ENCODE measurements at places on chromosomes 7 and 10.

DNA sequence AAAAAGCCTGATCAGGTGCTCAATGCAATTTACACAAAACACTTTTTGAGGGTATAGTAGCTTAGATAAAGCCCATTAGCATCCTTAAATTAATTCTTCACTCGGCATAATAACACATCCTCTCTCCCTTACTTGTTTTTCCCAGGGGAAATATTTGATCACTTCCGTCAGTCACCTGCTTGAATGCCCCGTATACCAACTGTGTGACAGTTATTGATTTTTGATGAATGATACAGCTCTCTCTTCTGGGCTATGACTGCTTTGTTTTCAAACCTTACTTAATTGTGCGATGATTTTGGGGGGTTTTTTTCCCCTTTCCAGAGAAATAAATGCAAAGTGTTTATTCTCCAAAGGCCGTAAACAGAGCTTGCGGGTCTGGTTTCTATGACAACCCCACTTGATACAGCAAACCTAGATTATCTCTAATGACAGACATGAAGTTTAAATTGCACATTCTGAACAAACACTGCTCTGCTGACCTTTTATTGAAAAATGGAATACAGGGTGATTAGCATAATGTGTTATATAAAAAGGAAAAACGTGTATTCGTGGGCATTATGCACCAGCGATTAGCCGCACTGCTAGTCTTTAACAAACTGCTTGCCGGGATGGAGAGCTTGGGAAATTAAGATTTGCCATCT, 78.4 kb upstream of the NANOS1 start:
- DNase-seq, result no peak

GRCh38 chr7:2040893-2041270, 191.9 kb downstream of the MAD1L1 start:
- DNase-seq, result no peak

DNA sequence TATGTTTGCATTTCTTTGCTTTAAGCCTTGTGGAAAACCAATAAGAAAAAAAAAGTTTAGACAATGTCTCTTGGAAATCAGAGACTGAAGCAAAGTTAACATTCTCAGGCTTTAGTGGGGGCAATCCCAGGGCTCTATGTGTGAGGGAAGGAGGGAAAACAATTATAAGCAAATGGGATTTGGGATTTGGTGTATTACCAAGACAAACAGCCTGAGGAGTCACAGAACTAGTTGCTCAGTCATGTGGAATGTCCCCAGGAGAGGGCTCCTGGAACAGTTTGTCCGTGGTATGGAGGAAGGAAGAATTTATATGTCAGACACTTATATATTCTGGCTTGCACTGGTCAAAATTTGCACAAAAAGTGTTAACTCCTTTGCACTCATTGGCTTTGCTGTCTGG, 562.9 kb upstream of the TPK1 start:
- DNase-seq, result no peak

DNA sequence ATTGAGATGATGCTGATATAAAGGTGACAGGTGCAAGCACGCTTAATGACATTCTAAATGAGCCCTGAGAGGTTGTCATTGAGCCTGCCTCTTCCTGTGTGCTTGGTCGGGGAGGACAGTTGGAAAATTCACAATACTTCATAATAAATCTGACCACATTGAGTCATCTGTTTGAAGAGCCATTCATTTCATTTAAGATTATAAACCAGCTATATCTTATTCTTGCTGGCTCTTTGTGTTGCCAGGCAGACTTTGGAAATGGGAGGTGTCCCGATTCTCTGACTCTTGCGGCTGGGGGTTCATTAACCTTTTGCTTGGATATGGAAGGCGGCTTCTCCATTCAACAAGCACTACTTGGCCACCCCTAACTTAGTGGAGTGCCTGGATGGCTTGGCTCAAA, 198.2 kb downstream of the FANK1 start:
- DNase-seq, result no peak

- DNase-seq, result no peak
Observed at GRCh38 chr7:31093282-31093681, 41.2 kb downstream of the ADCYAP1R1 start.

- DNase-seq, result no peak
Observed at GRCh38 chr7:27933671-27934565, 194.0 kb downstream of the TAX1BP1 start.

- no peak for DNase-seq
Observed at GRCh38 chr7:4790078-4790465, 14.6 kb downstream of the AP5Z1 start.

GRCh38 chr10:116237260-116237659, 35.7 kb downstream of the GFRA1 start:
- DNase-seq, result no peak

DNA sequence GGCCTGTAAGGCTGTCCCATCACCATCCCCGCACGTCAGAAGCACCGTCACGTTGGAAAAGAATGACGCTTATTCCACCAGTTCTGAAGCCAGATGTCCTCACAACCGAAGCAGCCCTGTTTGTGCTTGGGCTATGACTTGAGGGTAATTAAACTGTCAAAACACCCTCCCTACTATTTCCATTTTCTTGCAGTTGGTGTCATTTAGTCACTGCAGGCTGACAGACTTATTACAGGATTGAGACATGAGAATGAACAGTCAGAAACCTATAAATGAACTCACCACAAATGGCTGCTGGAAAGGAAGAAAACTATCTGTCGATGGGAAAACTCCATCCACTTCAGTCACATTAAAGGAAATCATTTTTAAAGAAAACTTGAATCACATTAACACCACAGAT, 85.3 kb downstream of the VOPP1 start:
- no peak for DNase-seq

DNA sequence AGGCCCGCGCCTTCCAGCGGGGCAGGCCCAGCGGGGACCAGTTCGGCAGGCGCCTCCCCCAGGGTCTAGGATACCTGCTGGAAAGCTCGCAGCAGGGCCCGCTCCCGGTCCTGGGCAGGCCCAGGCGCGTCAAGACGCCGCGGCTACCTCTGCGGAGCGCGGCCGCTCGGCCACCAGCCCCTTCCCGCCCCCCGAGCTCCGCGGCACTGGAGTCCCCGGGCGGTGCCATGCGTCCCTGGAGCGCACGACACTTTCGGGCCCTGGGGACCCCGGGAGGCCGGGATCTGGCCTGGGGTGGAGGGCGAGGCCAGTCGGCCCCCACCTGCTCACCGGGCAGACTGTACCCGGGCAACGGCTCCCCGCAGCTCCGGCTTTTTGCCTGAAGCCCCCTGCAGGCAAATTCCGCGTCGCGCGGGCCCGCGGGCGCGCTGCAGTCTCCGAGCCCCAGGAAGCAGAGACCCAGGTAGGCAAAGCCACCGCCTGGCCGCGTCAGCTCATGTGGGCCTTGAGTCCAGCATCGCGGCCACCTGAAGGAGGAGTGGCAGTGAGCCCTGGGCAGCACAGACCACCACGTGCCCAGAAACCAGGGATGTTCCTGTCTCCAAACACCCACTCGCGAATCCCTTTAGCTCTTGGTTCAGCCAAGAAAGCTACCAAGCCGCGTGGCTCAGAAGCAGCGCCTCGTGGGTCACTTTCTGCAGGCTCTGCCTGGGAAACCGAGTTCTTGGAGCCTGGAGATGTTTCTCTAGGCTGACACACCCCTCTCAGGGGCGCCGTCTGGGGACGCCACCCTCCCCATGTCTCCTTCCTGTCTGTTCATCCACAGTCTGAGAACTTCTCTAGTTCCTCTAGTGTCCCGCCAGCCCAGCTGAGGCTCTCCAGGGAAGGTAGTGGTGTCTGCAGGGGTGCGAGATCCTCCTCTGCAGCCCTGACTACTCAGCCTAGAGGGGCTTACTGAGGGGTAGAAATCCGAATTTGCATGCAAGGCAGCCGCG, 46.1 kb upstream of the APBB1IP start:
- no peak for DNase-seq

GRCh38 chr7:77786741-77787140, 11.5 kb downstream of the TMEM60 start:
- DNase-seq, result no peak

- no peak for DNase-seq
Observed at GRCh38 chr7:116782177-116782711, 80.1 kb upstream of the CAPZA2 start.

DNA sequence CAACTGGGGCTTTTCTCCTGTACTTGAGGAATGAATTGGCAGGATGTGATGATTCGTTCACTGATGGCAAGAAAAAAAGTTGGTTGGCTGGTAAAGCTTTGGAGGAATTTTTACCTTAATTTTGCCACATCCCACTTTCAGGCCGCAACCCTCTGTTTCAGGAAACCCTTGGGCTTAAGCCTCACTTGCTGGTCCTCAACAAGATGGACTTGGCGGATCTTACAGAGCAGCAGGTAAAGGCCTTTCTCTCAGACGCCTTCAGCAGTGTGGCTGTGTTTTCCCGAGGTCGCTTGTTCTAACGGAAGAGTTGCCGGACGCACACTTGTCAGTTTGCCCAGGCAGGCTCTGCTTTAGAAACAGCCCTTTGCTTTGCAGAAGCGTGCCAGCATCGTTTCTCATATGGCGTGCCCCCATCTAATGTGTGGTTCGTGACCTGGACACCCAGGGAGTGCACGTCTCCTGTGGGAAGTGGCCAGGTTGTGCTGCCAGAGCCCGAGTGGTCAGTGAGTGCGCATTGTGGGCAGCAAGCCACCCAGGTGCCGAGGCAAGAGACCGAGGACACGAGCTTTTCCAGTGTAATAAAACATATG, 2.2 kb downstream of the MTG1 start:
- no peak for DNase-seq

- DNase-seq, result peak; percentile 14
Observed at GRCh38 chr7:34190299-34190698, 285.0 kb downstream of the BMPER start.

DNA sequence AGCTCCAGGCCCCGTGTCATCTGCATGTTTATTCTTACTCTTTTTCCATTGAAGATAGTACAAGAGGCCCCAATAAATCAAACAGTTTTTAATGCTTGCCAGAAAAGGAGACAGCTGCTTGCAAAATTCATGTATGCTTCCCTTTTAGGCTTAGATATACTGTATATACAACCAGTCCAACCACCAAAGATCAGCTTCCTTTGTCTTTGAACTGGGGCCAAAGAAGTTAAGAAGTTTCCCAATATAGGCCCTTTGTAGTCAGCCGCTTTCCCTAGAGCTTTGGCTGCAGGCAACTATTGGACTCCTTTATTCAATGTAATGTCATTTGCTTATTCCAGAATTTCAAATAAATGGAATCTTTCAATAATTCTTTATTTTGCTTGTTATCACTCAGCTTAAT, 1395.0 kb downstream of the GATA3 start:
- no peak for DNase-seq

- no peak for DNase-seq
Observed at GRCh38 chr7:49479936-49480544, 293.4 kb upstream of the VWC2 start.

DNA sequence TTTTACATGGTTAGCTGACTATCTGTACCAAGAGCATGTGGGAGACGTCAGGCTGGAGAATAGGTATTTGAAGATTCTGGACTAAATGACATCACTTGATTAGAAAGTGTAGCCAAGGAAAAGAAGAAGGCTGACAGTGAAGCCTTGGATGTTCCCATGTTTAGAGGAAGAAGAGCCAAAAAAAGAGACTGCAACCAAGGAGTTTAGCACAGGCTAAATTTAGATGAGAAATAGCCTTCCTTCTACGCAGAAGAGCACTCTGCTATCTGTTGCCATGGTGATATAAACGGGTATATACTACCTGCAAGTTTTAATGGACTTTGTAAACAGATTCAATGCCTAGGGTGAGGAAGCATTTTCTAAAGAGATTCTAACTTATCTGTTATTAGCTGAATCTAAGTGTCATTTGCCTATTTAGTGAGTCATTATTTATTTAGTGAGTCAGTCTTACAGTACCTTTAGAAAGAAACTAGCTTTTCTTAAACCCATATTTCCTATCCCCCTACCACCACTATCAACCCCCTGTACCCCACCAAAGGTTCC, 69.8 kb downstream of the CDK6 start:
- no peak for DNase-seq

DNA sequence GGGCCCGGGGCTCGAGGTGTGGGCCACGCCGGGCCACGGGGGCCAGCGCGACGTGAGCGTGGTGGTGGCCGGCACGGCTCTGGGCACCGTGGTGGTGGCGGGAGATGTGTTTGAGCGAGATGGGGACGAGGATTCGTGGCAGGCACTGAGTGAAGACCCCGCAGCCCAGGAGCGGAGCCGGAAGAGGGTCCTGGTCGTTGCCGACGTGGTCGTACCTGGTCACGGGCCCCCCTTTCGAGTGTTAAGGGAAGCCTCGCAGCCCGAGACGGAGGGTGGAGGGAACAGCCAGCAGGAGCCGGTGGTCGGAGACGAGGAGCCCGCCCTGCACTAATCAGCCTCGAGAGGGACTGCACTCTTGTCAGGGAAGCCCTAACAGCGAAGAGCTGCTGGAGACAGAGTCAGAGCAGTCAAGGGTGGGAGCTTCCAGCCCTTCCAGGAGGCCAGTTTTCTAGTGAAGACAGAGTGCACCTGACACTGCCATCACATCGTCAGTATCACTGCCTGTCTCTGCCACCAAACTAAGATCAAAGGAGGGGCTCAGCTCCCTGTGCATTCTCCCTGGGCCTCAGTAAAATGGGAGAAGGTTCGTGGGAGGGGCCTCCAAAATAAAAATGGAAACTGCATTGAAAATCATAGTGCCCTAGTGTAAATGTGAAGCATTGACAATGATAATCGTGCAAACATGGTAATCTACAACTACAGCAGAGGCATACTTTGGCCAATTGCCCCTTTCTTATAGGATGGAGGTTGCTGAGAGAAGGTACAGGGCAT, 1.3 kb downstream of the MBLAC1 start:
- no peak for DNase-seq

- no peak for DNase-seq
Observed at GRCh38 chr10:27153845-27154193, 365 bp downstream of the YME1L1 start.

GRCh38 chr7:47611045-47611511, 29.2 kb upstream of the TNS3 start:
- no peak for DNase-seq

- DNase-seq, result no peak
Observed at GRCh38 chr10:100566561-100566960, 30.8 kb downstream of the HIF1AN start.

GRCh38 chr10:80464557-80465450, 10.7 kb downstream of the TSPAN14 start:
- no peak for DNase-seq

- no peak for DNase-seq
Observed at GRCh38 chr10:76428551-76429367, 997.3 kb downstream of the LRMDA start.

- no peak for DNase-seq
Observed at GRCh38 chr7:149191851-149192250, 3.5 kb upstream of the ZNF282 start.
